ENCODE measurements at places on chromosomes 6 and 20.
A peak's percentile ranks its signal among the peaks of the same experiment; 100 is the strongest.

DNA sequence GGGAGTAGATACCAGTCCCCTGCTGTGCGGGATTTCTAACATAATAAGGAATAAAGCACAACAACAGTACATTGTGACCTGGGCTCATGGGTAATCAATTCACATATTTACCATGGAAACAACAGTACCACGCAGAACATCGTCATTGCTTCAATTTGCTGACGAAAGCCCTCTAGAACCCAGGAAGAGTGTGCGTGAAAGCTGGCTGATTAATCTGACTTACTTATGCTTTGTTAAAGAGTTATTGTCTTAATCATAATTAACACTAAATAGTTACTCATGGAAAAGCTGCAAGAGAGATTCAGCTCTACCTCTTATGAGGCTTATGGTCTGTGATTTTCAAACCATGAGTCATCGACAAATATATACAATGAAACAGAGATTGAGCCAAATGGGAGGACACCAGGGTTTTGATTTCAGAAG, 644.3 kb upstream of the AGPAT4 start:
- DNase-seq, result no peak

DNA sequence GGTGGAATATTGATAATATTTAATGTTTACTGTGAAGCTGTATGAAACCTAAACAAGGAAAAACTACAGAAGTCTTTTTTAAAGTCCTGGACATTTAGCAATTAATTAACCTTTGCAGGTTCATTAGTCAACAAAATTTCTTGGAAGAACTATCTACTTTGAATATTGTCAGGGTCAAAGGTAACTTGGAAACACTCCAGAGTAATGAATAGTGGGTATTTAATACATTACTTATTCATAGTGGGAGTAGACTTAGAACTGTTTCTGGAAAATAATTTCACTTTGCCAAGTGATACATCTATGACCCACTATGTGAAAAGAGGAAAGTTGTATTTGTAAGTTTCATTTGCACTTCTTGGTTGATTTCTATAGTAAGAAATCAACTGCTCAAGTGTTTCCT, 319.1 kb downstream of the TFAP2B start:
- no peak for DNase-seq

GRCh38 chr20:57265336-57265996, 975 bp downstream of the BMP7 start:
- no peak for DNase-seq

- peak; percentile 58 for DNase-seq
These were observed 2.9 kb downstream of the TNNC2 start for GRCh38 chr20:45823949-45824835.

DNA sequence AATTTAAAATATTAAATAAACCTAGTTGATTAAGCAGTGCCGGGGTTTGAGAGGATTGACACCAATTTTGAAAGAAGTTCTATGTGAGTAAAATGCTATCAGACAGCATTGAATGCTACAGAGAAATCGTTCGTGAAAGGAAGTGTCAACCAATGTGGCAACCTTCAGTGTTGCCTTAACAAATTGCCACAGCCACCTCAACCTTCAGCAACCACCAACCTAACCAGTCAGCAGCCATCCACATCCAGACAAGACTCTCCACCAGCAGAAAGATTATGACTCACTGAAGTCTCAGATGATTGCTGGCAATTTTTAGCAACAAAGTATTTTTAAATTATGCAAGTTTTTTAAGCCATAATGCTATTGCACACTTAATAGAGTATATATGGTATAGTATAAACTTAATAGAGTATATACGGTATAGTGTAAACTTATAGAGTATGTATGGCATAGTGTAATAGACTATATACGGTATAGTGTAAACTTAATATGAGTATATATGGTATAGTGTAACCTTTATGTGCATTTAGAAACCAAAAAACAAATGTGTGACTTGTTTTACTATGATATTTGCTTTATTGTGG, 65.3 kb upstream of the ID4 start:
- DNase-seq, result no peak

- DNase-seq, result no peak
These were observed 143.2 kb downstream of the PREX1 start for GRCh38 chr20:48684501-48685041.

- no peak for DNase-seq
These were observed 283.2 kb upstream of the HSF2 start for GRCh38 chr6:122116119-122116834.

- DNase-seq, result no peak
These were observed 14.8 kb upstream of the RPL7L1 start for GRCh38 chr6:42864602-42865001.

DNA sequence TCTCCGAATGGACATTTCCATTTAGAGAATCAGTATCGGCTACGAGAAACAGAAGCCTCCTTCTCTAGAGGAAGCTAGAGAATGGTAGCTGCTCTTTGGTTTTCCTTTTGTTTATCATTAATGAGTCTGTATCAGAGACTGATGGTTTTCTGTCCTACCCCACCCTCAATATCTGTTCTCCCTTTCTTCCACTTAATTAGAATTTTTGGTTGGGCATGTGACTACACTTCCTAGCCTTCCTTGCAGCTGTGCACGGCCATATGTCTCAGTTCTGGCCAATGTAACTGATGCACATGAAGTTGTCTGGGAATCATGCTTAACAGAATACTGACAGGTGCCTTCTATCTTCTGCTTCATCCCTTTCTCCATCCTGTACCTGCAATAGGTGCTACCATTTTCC, 19.0 kb downstream of the RNF24 start:
- DNase-seq, result no peak

GRCh38 chr6:144285798-144286502, 815 bp downstream of the UTRN start:
- DNase-seq, result peak; percentile 42

GRCh38 chr6:151440930-151441329, 11.0 kb downstream of the RMND1 start:
- no peak for DNase-seq

GRCh38 chr20:815914-816606, 17.5 kb upstream of the FAM110A start:
- peak; percentile 71 for DNase-seq

DNA sequence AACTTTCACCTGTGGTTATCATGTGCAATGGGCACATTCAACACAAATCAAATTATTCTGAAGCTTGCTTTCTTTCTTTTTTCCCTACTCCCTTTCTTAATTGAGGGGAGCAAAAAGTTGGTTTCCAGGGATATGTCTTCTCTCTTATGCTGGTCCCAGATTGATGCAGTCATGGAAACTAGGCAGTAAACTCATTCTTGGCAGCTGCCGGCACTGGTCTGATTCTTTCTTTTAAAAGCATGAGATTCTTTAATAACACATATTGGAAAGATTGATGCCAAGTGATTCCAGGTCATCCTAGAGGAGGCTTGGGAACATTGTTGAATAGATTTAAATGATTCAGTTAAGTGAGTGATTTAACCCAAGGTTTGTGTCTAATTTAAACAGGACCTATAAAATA, 29.0 kb downstream of the PTPRA start:
- DNase-seq, result no peak

GRCh38 chr6:119161438-119161837, 83.0 kb upstream of the FAM184A start:
- no peak for DNase-seq

- no peak for DNase-seq
These were observed 1.3 kb upstream of the SIRPA start for GRCh38 chr20:1893721-1894470.

DNA sequence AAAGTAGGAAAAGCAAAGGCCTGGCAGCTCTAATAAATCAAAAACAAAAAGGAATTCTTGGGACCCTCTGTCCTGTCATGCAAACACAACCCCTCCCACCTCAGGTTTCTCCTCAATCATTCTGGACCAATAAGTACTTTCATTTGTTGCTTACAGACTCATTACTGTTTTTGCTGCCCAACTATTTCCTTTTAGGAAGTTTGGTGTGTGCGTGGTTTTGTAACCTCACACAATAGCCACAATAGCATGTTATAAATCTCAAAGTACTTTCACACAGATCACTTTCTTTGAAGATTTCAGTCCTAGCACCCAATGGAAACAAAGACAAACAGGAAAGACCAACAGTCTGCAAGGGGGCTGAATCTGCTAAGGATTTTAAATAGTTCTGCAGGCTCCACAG, 4.5 kb downstream of the MRPL14 start:
- DNase-seq, result no peak

DNA sequence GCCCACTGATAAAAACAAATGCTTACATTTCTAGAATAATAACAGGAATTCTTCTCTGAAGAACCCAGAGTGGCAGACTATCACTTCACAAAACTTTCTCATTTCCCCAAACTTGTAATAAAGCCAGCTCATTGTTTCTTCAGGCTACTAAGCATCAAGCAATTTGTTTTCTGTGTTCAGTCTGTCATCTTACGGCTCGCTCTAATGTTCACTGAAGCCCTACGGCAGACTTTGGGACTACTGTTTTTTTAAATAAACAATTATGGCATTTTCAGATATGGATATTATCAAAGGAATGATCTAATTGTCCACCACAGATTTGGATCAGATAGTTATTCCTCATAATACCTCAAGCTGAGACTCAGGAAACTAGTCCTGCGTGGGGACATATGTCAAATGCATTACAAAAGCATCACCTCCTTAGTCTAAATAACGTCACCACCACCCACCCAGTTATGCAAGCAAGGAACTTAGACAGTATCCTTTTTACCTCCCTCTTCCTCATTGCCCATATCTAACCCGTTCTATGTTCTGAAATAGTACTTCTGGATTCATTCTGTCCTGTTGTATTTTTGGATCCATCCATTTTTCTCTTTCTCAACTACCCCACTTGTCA, 415.1 kb downstream of the PLCB1 start:
- DNase-seq, result no peak

DNA sequence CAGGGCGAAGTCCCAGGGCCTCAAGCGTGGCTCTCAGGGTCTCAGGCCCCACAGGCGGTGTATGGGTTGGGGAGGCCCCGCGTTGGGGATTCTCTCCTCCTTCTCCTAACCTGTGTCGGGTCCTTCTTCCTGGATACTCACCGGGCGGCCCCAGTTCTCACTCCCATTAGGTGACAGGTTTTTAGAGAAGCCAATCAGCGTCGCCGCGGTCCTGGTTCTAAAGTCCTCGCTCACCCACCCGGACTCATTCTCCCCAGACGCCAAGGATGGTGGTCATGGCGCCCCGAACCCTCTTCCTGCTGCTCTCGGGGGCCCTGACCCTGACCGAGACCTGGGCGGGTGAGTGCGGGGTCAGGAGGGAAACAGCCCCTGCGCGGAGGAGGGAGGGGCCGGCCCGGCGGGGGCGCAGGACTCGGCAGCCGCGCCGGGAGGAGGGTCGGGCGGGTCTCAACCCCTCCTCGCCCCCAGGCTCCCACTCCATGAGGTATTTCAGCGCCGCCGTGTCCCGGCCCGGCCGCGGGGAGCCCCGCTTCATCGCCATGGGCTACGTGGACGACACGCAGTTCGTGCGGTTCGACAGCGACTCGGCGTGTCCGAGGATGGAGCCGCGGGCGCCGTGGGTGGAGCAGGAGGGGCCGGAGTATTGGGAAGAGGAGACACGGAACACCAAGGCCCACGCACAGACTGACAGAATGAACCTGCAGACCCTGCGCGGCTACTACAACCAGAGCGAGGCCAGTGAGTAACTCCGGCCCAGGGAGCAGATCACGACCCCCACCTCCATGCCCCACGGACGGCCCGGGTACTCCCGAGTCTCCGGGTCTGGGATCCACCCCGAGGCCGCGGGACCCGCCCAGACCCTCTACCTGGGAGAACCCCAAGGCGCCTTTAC, at the start of gene HLA-G:
Gene HLA-G (plus strand): TSS at position 247 of the 892 bp plus-strand sequence. CDS start 20 bp downstream, at position 267.
- no peak for DNase-seq

DNA sequence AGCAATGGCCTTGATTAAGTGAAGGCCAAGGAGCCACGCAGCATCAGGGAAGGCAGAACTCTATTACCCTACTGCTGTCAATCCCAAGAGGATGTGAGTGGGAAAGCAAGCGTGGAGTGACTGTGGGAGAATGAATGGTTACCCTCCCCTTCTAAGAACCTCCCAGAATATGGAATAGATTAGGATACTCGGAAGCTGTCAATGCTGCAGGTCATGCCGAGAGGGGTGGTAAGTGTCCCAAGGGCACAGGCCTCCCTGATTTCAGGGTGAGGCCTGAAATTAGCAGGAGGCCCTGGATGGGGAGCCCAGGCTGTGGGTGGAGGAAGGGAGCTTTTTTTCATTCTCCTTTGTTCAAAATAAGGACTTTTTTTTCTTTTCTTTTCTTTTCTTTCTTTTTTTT, 179.9 kb upstream of the JAG1 start:
- DNase-seq, result no peak

- DNase-seq, result no peak
These were observed 34.6 kb upstream of the RNF8 start for GRCh38 chr6:37319156-37319555.

GRCh38 chr6:37125774-37126492, 44.0 kb upstream of the PIM1 start:
- DNase-seq, result no peak

GRCh38 chr20:41287327-41287726, 30.2 kb downstream of the ZHX3 start:
- no peak for DNase-seq

GRCh38 chr20:58235010-58235409, 6.6 kb upstream of the ANKRD60 start:
- no peak for DNase-seq

- no peak for DNase-seq
These were observed 39.4 kb downstream of the TRAF3IP2 start for GRCh38 chr6:111566222-111566734.
